ENCODE measurements at places on chromosomes 7 and 10.

DNA sequence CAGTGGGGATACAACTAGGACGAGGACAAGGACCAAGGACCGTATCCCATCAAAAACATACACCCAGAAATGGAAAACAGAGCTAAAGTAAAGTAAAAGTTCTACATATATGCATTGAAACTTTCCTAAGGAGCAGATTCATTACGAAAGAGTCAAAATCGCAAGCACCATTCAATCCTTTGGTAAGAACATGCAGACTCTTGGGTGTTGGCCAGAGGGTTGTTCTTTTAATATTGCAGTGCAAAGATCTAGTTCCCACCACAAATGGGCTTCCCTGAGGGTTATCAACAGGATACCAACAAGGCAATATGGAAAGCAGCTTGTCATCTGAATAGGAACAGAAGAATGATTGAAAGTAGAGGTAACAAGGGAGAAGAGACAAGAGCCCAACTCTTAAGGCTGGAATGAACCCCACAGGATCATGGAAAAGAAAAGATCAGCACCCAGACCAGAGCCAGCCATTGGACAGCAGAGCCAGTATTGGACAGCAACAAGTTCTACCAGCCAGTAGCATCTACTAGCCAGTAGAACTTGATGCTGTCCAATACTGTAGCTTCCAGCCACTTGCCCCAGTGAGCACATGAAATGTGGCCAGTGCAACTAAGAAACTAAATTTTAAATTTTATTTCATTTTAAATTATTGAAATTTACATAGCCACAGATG is 66.0 kb downstream of the OSBPL3 start:
- no peak for DNase-seq

DNA sequence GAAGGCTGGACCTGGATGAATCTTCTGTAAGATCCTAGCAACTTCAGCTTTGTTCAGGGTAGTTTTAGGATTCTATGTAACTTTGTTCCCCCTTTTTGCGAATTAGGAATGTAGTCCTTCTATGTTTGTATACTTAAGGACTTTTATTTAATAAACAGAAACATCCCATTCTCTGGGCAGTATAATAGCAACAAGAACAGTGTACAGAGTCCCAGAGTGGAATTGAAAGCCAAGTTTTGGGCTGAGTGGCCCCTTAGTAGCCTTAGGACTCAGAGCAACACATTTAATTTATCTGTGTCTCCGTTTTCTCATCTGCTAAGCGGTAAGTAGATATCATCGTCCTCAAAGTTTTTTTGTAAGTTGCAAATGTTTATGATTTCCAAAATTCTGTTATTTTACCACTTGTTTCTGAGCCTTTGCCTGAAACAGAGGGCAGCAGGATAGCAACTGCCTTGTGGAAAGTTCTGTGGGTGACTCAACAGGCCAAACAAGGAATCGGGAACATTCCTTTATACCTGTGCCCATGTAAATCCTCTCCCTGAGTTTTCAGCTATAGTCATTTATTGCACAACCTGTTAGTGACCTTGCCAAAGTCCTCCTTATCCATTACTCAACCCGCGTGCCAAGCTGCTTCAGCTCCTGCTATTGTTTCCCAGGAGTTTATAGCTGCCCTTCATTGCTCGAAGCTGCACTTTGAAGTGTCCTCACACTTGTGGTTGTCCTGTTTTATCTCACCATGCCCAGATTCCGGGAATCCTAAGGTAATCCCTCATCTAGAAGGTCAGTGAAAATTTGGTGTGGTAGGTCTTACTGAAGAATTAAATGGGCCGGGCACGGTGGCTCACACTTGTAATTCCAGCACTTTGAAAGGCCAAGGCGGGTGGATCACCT is 199.1 kb upstream of the AHR start:
- DNase-seq = peak; percentile 45

- no peak for DNase-seq
Measured at GRCh38 chr10:70593513-70593890, 9.0 kb downstream of the PRF1 start.

DNA sequence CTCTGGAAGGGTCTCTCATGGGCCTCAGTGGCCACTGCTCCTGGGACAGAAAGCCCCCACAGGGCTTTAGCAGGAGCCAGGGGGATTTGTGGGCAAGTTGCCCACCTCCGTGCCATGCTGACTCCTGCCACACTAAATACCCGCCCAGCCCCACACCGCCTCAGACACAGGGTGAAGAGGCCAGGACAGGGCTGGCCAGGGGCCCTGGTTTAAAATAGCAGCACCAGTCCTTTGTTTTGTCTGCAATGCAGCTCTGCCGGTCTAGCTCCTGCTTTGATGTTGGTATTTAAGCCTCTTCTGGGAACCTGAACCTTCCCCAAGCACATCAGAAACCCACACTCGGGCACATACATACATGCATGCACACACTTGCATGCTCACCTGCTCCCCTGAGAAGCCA is 14.4 kb upstream of the TNRC18 start:
- no peak for DNase-seq

- DNase-seq = no peak
Measured at GRCh38 chr10:4835494-4835918, 9.5 kb downstream of the AKR1E2 start.

DNA sequence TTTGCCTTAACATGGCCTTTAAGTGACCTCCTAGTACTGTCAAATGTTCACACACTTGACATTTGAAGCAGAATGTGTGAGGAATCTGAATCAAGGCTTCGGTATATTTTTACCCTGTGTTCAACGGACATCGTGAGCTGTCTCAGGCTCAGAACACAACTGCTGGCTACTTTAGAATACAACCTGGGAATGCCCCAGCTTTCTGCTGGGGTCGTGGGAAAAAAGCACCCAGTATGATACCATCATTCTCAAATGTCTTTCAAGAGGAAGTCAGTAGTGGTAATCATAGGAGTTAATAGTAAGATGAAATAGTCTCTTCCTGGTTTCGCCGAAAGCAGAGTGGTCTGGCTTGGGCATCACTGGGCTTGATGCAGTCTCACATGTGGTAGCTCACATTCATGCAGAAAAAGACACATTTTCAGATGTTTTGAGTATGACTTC is 67.2 kb downstream of the CREB5 start:
- DNase-seq = no peak

GRCh38 chr10:104639590-104640338 is 1.3 kb upstream of the SORCS3 start:
- DNase-seq = no peak

DNA sequence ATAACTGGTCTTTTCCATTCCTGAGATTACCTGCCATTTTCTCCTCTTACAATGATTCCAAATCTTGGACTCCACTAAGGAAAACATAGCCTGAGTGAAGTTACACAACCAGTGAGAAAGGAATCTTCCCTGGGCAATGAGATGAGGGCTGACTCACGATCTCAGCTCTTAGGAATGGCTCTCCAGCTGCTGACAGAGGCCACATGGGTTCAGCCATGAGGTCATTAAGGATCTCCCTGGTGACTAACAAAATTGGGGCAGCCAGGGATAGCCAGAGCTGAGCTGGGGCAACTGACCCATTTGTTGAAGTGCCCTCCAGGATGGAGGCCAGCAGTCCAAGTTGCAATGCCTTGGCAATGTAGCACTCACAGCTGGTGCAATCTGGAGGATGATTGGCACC is 78.7 kb upstream of the MKLN1 start:
- DNase-seq = peak; percentile 62

- no peak for DNase-seq
Measured at GRCh38 chr7:34603711-34604444, 54.1 kb upstream of the NPSR1 start.

- DNase-seq = no peak
Measured at GRCh38 chr10:129048513-129048912, 418.5 kb upstream of the MGMT start.

- no peak for DNase-seq
Measured at GRCh38 chr7:83796760-83797159, 147.8 kb upstream of the SEMA3E start.

- no peak for DNase-seq
Measured at GRCh38 chr7:71019706-71020105, 112.2 kb upstream of the GALNT17 start.

GRCh38 chr10:82267465-82267864 is 392.5 kb downstream of the NRG3 start:
- no peak for DNase-seq

GRCh38 chr10:70271996-70272924 is 11.5 kb downstream of the NPFFR1 start:
- DNase-seq = no peak

GRCh38 chr10:421170-421569 is 268.3 kb downstream of the DIP2C start:
- DNase-seq = no peak

DNA sequence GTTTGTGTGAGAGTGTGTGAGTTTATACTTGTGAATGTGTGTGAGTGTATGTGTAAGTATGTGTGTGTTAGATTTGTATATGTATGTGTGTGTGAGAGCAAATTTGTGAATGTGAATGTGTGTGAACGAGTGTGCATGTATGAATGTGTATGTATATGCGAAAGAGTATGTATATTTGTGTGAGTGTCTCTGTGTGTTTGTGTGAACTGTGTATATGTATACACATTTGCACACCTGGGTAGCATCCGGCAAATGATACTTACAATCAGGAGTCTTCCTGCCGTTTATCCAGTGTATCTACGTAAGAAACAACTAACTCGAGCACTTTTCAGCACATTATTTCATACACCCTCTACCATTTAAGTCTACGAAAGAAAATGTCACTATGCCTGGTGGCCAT is 487.4 kb downstream of the TNS3 start:
- DNase-seq = no peak

DNA sequence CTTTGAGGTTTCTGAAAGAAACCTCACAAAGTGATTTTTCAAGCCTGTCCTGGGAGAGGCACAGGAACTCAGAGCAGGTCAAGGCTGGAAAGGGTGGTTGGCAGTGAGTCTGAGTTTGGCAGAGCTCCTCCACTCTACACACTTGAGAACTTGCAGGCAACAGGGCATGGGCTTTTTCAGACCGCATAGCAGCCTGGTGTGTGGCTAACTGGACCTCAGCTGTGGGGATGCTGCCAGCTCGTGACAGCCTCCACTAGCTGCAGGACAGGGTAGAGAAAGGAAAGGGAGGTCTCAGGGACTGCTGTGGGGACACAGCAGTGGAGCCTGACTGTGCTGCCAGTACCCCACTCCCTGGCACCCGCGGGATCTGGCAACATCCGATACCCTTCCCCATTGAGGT is 2.6 kb downstream of the CDHR1 start:
- no peak for DNase-seq

DNA sequence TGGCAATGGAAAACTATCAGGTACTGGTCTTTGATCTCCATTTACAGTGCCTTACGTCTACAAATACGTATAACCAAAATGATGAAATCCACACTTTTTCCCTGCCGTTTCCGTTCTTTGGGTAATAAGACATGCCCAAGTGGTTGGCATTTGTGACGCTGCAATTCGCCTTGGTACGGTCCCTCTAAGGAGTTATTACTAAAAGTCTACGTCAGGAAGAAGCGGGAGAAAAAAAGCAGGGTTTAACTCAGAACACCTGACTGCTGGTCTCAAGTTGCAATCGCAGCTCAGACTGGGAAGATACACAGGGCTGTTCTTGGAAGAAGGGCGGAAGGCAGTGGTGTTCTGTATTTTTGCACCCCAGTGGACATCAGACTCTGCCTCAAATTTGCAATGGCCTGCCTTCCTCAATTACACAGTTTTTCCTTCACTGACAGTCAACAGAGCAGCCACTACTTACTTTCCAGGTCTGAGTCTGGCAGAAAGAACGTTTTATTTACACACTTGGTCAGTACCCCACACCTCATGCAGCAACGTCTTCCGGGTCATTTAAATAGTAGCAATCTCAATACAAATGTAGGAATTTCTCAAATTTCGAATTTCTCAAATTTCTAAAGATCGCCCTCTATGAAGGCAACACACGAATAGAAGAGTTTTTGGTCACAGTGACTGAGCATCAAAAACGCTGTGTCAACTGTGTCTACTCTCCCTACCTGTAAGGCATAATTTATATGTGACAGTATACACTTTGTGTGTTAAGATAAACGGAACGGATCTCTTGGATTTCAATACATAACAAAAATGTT is 2.1 kb downstream of the BAIAP2L1 start:
- no peak for DNase-seq

DNA sequence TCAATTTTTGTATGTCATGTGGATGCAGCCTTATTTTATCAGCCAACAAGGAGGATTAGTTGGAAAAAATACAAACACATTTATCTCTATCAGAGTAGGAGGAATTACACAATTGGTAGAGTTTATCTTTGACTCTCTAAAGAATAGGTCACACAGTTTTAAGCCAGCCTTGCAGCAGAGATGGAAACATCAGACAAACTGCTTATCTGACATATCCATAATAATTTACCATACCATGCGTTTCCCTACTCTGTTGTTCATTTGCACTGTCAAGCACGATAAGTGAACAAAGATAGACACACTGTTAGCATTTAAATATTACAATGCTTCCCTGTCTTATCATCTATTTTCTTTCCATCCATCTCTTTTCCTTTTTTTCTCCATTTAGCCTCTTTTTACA is 283.7 kb upstream of the SMIM30 start:
- DNase-seq = no peak

DNA sequence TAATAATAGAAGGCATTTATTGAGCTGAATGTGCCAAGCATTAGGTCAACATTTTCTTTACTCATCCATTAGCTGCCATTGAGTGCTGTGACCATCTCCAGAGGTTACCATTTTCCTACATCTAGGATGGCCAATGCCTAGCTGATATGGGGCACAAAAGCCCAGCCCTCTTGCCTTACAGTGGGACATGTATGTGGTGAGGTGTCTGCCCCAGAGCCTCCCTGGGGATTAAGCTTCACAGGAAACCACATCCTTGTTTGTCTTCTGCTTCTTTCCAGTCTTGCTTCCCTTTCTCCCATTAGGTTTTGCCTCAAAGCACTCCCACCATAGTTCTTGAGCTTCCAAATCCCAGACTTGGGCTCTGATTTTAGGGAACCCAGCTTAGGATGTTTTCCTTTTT is 258.7 kb downstream of the SORCS3 start:
- DNase-seq = no peak

DNA sequence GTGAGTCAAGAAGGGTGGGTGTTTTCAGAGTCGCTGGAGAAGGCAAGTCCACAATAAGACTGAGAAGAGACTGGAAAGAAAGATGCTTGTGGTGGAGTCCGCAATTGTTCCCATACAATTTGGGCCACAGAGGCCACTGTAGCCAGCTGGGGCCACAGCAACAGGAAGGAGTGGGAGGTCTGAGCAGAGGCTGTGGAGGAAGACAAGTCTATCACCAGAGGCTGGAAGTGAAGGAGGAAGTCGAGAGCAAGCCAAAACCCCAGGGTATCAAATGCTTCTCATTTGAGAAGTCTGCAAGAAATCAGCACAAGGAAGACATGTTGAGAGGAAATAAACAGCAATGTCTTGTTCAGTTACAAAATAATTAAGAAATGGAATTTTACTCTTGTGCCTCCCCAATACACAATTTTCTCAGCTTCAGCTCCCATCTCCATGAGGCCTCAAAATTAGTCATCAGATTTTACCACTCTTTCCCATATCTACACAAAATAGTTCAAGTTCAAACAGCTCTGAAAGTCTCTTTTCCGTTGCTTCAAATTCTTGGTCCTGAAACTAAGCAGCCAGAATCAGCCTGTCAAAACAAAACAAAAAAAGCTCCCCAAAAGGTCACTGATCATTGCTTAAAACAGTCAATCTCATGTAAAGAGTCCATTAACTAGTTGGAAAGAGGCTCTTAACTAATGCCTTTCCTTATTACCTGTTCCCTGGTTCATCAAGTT is 31.6 kb downstream of the SLC16A12 start:
- no peak for DNase-seq

- no peak for DNase-seq
Measured at GRCh38 chr7:107926481-107926880, 35.5 kb downstream of the DLD start.
